HT1080 (cell line): ENCODE measurements at places on chromosomes 12 and 14.
A peak's percentile ranks its signal among the peaks of the same experiment; 100 is the strongest.

- no peak for DNase-seq
These were observed 451.4 kb upstream of the PDE3A start for GRCh38 chr12:19916974-19917373.

GRCh38 chr12:69648476-69648875 lies 37.8 kb upstream of the LRRC10 start:
- peak; percentile 71 for DNase-seq

GRCh38 chr12:53514628-53515290 lies 7.5 kb upstream of the NPFF start:
- DNase-seq: no peak

DNA sequence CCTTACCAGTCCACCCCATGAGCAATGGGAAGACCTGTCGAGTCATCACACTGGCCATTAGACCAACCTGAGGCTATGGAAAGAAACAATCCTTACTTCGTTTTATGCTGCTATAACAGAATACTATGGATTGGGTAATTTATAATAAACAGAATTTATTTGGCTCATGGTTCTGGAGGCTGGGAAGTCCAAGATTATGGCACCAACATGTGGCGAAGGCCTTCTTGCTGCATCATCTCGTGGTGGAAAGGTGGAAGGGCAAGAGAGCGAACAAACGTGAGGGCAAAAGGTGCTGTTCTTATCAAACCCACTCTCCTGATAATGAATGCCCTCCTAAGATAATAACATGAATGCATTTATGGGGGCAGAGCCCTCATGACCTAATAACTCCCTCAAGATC lies 9.6 kb upstream of the SPTB start:
- no peak for DNase-seq

DNA sequence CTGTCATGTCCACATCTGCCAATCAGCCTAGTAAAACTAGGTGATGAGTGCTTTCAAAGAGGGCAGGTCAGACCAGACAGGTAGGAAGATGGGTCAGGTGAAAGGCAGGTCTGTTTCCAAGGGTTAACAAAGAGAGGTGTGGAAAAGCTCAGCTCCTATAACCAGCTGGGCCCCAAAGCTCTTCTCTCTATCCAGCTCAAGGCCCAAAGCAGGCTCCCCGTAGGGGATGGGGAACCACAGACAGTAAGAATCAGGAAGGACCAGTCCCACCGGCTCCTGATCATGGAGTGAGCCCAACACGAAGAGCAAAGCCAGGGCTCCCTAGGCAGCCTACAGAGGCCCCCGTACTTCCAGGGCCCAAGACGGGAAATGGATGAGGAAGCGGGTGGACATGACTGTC lies 83.2 kb downstream of the TTC9 start:
- no peak for DNase-seq

DNA sequence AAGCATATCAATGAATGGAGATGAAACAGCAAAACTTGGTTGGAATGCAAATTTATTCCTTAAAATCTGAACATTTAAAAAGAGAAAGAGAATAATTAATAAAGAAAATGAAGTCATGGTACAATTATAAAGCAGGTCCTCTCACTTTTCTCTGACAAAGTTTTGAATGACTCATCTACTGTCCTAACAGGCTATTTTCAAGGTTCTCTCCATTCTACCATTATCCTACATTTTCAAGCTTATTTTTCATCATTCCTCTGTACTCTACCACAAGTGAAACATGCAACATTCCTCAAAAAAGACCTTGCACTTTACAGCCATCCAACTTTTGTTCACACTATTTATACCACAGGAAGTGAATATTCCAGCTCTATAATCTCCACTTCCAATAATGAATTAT lies 36.9 kb upstream of the AP4S1 start:
- no peak for DNase-seq

GRCh38 chr14:86627080-86627479 lies 1097.1 kb downstream of the FLRT2 start:
- no peak for DNase-seq

DNA sequence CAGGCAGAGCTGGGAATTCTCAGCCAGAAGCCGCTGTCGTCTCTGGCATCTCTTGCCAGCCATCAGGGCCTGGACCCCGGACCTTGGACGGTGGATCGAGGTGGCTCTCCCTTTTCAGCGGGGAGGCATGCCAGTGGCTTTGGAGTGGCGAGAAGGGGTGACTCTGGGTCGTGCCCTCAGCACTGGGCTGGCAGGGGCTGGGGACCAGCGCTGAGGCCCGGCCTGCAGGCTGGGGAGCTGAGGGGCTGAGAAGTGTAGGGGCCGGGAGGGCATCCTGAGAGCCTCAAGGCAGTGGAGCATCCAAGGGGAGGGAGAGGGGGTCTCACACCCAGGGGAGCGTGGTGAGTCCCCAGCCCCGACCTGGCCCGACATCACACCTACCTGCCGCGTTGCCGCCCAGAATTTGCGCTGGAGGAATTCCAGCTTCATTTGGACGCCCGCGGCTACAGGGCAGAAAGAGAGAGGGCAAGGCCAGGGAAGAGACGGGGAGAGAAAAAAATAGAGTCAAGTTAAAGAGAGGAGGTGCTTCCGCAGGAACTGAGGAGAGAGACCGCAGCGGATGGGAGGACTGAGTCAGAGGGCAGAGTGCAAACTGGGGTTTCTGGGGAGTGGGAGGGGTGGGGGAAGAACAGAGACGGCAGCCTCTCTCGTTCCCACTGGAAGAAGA lies 9.0 kb upstream of the LRTM2 start:
- peak; percentile 93 for DNase-seq

DNA sequence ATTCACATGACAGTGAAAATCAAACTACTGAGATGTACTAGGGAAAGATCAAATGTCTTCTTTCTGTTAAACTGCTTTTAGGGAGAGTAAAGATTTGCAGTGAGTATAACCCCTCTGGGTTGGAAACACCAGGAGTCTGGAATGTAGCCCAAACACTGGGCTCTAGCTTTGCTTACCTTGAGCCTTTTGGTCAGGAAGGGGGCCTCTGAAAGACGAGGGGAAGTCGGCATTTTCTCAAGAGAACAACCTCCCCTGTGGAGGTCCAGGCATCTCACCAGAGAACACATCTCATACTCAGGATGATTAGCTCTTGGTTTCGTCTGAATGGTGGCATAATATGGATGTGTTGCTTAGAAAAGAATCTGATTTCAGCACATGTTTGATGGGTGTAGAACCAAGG lies 169.0 kb downstream of the ZFP36L1 start:
- no peak for DNase-seq

GRCh38 chr12:109783135-109783964 lies 49.8 kb downstream of the TRPV4 start:
- DNase-seq: no peak

DNA sequence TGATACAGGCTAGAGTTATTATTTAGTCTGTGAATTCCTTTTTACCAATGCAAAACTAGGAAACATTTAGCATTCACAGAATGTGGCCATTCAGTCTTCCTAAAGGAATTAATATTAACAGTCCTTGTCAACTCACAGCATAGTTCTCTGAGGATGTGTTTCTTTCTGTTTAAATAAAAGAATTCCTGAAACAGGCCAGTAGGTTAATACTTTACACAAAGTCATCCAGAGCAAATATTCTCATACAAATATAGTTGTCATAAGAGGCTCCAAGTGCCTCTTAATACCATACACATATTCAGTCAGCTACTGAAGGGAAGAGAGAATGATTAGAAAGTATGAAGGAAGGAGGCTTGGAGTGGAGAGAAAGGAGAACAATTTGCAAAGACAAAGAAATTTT lies 120.1 kb downstream of the LMNTD1 start:
- DNase-seq: no peak

- peak; percentile 97 for DNase-seq
These were observed 12.4 kb downstream of the ERG28 start for GRCh38 chr14:75648066-75648838.

GRCh38 chr14:70599345-70599744 lies 1.1 kb downstream of the MED6 start:
- no peak for DNase-seq
